ENCODE measurements at places on chromosomes 5 and 9.

GRCh38 chr5:145463634-145464033 is 371.5 kb downstream of the PRELID2 start:
- no peak for DNase-seq

DNA sequence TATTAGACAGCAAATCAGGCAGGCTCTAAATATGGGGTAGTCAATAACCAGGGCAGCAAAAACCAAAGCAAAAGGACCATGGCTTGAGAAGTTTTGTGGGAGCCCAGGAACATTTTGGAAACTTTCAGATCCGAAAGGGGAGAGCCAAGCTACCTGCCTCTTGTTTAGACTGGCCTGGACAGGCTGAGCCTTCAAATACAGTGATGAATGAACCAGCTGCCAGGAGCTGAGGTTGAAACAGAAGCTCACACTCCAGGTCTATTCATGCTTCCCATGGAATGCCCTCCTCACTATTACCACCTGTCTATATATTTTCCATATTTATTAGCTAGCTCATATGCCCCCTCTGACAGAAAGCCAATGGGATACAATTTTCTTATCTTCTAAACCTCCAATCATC is 150.8 kb upstream of the SLC44A1 start:
- DNase-seq = no peak

DNA sequence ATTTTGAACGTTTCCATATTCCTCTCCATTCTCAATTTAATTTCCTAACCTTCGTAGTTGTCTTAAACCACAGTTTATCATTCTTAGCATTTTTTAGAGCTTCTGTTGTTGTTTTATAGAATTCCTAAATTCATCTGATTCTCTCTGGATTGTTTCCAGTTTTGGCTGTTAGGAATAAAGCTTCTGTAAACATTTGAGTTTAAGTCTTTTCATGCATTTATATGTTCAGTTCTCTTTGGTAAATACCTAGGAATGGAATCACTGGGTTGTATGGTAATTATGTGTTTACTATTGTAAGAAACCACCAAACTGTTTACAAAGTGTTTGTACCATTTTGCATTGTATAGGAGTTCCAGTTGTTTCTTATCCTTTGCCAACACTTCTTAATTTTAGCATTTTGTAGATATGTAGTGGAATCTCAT is 29.7 kb downstream of the GPR21 start:
- no peak for DNase-seq

GRCh38 chr9:104896131-104896530 is 31.8 kb downstream of the ABCA1 start:
- DNase-seq = no peak

DNA sequence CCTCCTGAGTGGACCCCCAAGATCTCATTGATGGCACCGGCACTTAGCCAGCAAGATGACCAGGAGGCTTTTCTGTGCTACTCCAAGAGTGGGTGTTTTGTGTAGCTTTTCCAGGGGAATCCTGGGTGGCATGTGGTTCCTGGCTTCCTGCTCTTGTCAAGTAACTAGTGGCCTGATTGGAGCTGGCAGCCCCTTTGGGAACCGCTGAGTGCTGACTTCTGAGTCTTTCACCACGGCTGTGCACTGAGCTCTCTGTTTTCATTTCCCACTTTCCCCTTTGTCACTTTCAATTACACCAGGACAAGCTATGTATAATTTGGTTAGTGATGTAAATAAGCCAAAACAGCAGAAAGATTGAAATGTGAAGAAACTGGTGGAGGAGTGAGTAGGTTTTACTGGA is 255.4 kb downstream of the GOLPH3 start:
- no peak for DNase-seq

GRCh38 chr5:167466992-167467391 is 824.5 kb upstream of the WWC1 start:
- DNase-seq = no peak

GRCh38 chr9:93397661-93398373 is 53.7 kb upstream of the FAM120A start:
- no peak for DNase-seq

- DNase-seq = no peak
Measured at GRCh38 chr9:373759-374206, 159.1 kb downstream of the DOCK8 start.

DNA sequence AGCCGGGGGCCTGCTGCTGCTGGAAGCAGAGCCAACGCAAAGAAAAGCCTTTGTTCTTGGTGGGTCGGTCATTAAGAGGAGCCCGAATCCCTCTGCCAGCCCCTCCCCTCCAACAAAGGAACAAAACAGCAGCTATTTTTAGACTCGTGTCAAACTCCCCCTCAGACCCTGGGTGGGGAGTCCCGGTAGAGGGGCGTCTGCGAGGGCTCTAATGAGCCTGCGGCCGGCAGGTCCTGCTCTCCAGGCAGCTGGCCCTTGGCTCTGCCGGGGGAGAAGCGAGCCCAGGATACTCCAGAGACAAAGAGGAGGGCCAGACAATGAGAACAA is 114.0 kb downstream of the LHX2 start:
- no peak for DNase-seq

Measured in activated CD4-positive, alpha-beta T cell treated with anti-CD3 and anti-CD28 coated beads, Interleukin-2, amount 50 U/mL, for 1 hour (primary cell).